ENCODE measurements at places on chromosomes 2 and 18.

- no peak for DNase-seq
Observed at GRCh38 chr2:239716009-239716408, 309.1 kb downstream of the NDUFA10 start.

GRCh38 chr2:144648837-144649465 is 129.0 kb upstream of the ZEB2 start:
- no peak for DNase-seq

DNA sequence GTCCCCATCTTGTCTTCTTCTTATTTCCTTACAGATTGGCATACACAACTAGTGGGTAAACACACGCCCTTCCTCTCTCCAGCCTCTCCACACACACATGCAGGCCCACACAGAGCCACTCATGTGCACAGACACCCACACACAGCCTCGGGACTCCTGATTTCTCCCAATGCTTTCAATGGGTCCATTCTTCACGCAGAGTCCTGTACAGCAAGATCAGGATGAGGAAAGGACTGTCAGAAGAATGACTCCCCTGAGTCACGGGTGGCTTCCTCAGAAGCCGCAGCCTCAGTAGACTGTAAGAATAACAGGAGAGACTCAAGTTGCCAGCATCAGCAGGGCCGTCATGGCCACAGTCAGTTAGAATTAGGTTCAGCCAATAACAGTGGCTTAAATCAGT is 109.1 kb upstream of the GLI2 start:
- DNase-seq, result no peak

GRCh38 chr2:64040161-64040560 is 20.9 kb upstream of the VPS54 start:
- no peak for DNase-seq

DNA sequence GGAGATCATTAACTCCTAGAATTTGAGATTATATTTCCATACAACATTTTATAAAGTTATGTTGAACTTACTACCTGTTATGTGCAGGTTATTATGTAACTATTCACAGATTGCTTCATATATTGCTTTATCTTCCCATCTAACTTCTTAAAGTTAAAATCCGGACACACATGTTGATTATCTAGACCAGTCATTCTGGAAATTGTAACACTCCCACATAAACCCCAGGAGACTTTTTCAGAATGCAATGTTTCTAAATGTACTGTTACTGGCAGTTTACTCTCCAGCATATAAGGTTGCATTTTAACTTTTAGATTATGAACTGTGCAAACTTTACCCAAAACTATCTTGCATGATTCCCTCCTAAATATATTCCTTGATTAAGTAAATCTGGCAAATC is 70.5 kb upstream of the FAM117B start:
- no peak for DNase-seq

GRCh38 chr2:233490831-233491230 is 75.8 kb downstream of the USP40 start:
- DNase-seq, result no peak

DNA sequence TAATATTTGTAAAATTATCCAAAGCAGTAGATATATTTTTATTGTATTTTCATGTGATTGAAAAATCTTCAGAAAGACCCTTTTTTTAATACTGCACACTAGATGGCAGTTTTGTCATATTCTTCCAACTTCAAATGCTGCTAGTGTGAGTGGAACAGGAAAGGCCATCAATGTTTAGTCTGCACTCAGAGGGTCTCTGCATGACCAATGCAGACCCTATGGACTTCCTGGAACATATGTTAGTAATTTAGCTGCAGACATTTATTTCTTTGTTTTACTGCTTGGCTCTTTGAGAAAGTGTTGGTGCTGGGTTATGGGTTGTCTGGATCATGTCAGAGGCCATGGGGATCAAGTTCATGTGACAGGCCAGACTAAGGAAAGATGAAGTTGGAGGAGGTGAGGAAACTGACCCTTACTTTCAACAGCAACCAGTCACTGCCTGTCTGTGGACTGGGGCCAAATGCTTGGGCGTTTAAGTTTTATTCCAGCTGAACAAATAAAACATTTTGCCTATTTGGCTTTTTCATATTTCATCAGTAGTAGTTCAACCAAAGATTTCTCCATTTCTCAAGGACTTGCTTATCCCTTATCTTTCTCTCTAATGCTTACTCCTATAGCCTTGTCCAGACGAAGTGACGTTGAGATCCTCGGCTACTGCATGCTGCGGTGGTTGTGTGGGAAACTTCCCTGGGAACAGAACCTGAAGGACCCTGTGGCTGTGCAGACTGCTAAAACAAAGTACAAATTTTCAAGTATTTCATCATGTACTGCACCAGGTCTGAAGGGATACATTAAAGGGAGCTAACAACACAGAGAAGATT is 84.8 kb downstream of the VRK2 start:
- DNase-seq, result no peak

GRCh38 chr2:24012521-24013188 is 2.8 kb downstream of the MFSD2B start:
- no peak for DNase-seq

DNA sequence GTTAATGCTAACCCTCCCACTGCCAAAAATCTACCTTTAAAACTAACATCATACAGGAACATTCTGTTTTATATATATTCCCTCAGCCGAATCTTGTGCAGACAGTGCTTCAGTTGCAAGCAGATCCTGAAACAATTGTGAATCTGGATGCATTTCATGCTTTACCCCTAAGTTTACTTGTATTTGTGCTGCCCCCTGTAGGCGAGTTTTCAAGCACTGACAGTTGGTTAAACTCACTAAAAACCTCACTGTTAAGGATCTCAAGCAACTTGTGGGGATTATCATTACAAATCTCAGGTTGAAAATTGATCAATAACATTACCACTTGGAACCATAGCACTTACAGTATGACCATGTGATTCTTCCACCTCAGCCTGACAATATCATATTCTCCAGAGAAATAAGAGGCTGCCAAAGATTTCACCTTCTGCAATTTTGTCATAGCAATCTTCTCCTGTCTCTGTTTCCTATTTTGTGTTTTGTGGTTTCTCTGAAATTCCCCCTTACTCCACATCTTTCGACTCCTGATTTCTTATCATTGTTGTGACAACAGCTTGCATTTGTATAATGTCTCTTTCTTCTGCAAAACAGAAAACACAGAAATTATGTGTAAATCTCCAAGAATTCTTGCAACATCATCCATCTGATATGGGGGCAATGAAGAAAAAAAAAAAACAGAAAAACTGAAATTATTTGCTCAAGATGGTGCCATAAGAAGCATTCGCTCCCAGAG is 354.6 kb upstream of the SETBP1 start:
- no peak for DNase-seq

DNA sequence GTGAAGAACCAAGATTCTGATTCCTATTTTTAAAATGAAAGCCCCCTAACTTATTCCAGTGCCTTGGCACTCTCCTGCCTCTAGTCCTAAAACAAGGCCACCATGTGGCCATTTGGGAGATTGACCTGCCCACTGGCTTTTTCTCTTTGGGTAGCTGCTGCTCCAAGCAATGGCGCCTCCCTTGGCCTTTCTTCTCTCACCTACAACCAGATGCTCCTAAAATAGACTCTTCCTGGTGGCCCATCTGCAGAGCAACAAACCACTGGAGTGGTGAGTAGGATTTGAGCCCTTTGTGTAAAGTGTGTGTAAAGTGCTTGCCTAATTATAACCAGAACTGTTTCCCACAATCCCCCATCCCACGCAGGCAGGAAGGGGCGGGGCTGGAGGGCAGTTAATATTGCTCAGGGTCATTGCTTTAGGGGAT is 114.2 kb downstream of the FHOD3 start:
- DNase-seq, result no peak

DNA sequence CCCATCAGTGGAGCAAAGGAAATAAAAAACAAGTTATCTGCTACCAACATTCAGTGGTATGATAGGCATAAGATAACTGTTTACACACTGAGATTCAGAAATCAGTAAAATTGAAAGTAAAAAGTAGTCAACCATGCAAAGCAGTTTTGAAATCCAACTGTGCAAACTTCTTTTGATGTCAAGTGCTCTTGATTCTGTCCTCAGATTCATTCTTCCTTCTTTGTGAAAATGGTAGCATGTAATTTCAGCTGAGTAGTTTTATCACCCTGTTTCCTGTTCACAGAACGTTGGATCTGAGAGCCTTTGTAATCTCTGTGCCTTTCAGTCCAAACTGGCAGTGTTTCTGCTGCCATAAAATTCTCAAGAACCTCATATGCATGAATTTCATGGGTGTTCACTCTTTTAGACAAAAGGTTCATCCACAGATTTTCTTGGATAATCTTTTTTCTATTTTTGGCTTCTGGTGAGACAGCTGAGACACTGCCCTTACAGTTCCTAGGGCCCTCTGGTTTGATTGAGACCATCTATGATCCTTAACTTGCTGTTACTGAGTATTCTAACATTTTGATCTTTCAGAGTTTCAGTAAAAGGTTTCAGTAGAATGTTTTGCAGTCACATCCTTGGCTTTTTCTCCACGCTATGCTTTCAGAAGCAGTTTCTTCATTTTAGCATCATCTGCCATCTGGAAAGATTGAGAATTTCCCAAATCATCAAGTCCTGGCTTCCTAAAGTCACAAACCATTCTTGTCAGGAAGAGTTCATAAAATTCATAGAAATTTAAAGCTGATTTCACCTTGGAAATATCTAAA is 272.3 kb upstream of the EPHA4 start:
- DNase-seq, result no peak

GRCh38 chr2:33058716-33059470 is 112.1 kb downstream of the LTBP1 start:
- no peak for DNase-seq

DNA sequence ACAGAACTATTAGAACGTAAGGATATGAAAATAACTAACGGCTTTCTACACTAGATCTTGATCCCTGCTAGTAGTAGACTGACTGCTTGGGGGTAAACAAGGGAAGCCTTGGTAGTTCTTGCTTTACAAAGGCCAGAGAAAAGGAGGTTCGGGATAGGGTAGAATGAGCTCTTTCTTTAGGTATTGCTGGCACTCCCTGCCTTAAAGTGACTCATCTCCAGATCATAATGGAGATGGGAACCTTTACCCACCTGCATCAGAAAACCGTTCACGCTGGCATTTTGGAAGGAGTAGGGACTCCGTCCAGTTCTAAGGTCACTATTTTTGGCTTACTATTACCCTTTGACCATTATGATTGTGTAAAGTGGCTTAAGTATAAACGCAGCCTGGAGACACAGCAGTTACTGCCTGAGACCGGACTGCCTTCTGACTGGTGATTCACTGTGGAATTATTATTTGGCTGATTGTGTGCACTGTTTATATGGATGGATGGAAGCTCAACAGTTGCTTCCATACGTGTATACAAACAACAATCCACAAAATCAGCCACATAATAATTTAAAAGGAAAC is 482.5 kb downstream of the STK39 start:
- DNase-seq, result no peak

DNA sequence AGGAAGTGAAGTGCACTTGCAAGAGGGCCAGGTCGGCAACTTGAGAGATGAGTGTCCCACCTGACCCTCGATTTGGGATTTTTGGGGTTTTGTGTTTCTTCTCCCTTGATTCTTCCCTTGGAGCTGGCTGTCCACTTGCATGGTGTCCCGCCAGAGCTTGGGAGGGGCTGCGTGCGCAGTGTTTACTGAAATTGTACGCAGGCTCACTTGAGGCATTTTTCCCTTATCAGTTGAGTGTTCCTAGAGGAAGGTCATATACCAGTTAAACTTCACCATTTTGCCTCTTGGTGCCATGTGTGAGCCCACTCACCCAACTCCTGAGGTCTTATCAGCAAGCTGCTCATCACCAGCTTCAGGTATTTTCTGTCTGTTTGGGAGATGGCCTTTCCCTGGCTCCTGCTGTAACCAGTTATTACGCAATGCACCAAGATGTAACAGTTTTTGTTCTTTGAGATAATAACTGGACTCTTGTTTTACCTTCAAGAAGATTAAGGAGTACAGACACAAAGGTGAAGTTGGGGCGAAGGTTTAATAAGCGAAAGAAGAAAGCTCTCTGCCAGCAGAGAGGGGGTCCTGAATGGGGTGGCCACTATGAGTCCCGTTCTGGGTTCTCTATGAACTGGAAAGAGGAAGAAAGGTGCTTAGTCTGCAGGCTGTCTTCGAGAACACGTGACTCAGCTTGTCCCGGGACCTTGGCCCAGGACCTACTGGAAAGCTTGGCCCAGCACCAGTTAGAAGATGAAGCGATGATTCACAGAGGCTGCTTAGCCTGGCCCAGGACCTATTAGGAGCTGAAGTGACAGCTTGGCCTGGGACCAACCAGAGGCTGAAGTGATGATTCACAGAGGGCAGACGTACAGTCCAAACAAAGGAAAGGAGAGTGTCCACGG is 21.5 kb upstream of the TXNL4A start:
- no peak for DNase-seq

DNA sequence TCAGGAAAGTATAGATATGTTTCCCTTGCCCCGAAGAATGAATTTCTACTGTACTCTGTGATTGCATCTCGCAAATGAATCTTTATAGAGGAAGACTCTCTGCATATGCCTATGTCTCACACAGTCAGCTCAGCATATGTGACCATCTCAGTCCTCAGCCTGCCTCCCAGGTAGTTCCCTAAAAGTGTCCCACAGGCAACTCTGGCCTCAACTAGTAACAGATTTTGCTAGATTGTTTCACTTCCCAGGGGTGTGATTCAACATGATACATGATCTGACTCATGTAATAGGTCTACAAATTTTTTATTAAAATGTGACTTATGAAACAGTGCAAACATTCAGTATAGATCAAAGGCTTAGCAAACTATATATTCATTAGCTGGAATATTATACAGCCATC is 296.6 kb upstream of the CRIM1 start:
- no peak for DNase-seq

GRCh38 chr2:64492821-64493220 is 31.3 kb upstream of the AFTPH start:
- no peak for DNase-seq

DNA sequence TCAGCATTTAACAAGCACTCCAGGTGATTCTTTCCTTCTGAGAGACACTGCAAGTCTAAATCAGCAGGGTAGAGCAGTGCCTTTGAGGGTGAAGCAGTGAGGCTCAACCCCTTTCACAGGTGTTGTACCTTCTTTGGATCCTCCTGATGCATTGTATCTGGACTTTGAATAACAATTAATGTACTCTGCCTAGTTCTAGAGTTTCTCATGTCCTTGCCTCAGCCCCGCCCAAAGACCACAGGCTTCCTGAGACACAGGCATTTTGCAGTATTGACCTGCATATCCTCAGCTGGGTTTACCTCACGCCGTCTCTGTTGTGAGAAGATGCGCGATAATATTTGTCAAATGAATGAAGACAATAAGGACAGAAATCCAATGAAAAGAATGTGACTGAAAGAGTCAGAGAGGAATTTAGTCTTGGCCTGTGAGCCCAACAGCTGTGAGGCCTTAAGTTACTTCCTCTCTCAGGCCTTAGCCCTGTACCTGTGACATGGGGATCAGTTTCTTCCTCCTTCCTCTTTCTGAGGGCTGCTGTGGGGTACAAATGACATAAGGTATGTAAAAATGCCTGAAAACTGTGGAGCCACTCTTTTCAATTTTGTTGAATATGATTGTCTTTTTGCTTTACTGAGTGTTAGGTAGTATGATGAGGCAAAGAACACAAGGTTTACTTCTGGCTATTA is 43.7 kb downstream of the WIPF1 start:
- DNase-seq, result no peak

GRCh38 chr2:72745679-72746368 is 80.0 kb downstream of the EXOC6B start:
- no peak for DNase-seq

All from stimulated activated CD4-positive, alpha-beta T cell treated with anti-CD3 and anti-CD28 coated beads, TNF-alpha, amount 100 ng/mL, for 1 hour (primary cell).